SJCRH30 (cell line): ENCODE measurements at places on chromosomes 12 and 14.

DNA sequence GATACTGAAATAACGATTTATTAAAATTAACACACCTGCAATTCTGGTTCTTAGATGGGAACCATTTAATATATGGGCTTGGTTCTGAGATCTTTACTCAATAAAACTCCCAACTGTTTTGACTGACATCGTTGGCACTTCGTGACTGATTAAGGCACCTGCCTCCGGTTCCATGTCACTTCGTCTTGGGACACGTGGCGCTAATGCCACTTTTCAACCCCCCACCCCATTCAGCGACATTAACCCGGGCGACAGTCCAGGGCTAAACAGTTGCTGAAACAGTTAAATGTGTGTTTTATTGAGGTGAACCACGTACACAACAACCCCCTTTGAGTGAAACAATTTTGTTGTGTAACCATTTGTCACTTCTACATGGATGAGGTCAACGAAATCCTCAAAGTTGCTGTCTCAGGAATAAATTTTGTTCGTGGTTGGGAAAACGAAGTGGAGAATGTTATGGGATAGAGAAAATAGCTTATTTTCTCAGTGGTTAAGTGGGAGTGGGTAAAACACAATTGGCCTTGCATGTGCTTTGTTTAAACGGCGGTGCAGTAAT, 9.9 kb upstream of the SLC38A2 start:
- DNase-seq: peak; percentile 32

- peak; percentile 35 for DNase-seq
Measured at GRCh38 chr12:72271451-72272090, 599 bp upstream of the TRHDE start.

GRCh38 chr12:95418142-95418541, 55.8 kb upstream of the METAP2 start:
- DNase-seq: peak; percentile 79

- DNase-seq: no peak
Measured at GRCh38 chr14:56087671-56088471, 30.3 kb upstream of the PELI2 start.

GRCh38 chr12:93663006-93663728, 14.0 kb upstream of the CRADD start:
- DNase-seq: no peak

GRCh38 chr14:62674563-62675237, 370.6 kb downstream of the KCNH5 start:
- DNase-seq: no peak

- DNase-seq: no peak
Measured at GRCh38 chr14:72755766-72756165, 138.1 kb downstream of the DPF3 start.

DNA sequence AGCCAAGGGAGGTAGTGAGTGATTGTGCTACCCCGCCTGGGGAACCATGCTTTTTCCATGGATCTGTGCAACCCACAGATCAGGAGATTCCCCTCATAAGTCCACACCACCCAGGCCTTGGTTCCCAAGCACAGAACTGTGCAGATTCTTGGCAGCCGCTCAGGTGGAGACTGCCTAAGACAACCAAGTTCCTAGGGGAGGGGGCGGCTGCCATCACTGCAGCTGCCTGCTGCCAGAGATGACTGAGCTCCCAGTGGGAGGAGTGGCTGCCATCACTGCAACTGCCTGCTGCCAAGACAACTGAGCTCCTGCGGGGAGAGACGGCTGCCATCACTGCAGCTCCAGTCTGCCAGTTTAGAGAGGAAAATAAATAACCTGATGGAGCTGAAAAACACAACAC, 138.3 kb upstream of the GARIN2 start:
- no peak for DNase-seq

DNA sequence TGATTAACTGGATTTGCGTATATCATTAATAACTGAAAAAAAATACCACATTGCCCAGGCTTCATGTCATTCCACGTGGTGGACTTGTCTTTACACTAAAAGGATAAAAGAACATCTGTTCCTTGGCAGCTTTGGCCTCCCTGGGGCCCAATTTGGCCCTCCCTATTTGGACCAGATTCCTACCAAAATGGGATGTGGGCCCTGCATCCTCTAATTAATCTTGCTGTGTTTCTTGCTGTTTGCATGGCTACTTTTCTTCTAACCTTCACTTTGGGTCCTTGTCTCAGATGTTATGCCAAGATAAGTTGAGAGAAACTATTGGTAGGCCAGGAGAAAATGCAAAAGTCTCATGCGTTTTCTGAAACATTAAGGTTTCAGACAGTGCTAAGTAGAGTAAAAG, 57.5 kb downstream of the PTHLH start:
- no peak for DNase-seq

DNA sequence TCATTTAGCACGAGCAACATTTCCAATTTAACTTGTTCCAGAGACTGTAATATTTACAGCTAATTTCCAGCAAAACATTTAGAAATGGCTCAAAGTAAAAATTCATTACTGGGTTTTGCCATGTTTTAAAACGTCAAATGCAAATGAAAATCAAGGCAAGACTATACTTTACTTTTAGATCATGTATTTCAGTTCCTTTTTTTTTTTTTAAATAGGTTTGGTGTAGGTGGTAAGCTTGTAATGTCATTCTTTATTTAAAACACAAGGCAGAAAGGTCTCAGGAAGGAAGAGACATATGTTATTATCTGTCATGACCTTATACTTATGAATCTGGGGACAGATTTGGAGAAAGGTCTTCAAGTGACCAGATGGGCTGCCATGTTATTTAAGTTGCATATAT, 54.1 kb downstream of the GRIP1 start:
- no peak for DNase-seq

GRCh38 chr12:46627686-46628085, 198.1 kb downstream of the SLC38A4 start:
- no peak for DNase-seq

DNA sequence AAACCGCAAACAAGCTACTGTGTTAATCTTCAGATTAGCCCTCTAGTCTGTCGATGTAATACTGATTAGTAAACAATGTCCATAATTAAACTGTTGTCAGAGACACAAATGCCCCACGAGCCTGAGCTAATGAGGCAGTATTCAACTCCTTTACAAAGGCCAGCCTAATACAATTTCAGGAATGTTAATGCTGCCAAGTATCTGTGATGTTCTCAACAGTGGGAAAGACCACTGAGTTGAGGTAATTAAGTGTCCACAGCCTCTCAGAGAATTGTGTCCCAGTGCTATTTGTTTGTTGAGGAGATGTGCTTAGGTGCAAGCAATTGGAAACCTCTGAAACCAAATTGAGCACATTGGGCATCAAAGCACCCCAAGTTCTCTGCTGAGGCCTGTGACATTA, 139.4 kb upstream of the CDKN3 start:
- no peak for DNase-seq

DNA sequence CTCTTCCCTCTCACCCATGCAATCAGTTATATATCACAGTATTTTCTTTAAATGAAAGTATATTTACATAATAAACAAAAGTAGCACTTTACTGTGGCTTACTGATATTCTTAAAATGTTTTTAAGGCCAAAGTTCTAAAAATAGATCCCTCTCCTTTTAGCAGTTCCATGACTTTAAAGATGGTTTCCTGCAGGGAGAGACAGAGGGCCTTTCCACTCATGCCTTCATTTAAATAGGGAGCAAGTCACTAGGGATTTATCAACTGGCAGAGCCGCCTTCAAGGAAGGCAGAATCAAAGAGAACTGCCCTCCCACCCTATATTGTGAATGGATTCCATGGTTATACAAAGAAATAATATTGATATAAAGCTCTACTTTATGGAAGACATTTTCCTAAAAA, 55.5 kb downstream of the DUSP16 start:
- no peak for DNase-seq

GRCh38 chr14:32545095-32545494, 216.0 kb downstream of the AKAP6 start:
- no peak for DNase-seq

DNA sequence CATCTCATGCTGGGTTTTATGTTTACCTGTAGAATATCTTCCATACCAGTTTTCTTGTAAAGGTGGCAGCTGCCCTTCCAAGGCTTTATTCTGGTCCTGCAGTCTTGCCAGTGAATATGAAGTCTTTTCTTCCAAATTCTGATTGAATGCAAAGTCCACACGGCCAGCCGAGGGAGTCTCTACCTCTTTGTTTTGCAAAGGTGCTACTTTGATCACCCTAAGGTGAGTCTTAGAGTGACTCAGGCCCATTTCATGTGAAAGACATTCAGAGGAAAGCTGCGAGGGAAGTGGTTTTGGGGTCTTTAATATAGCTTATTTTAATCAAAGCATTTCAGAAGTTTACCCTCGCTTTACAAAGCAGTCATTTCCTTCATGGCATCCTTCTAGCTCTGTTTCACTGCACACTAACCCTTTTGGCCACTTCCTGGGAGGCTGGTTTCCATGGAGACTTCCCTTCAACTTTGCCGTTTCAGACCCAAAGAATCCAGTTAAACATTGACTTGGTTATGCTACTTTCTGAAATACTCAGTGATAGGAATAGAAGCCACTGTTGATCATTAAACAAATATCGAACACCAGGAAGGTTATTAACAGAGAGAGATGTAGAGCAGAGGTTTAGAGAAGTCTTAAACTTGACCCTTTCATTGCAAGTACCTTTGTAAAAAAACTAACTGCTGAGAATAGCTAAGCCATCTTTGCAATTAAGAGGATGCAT, at the start of gene CCDC198:
TSS of gene CCDC198 (minus strand) at position 391 of the 715 bp plus-strand sequence. CDS start at position 249, 142 bp downstream.
- DNase-seq: no peak

DNA sequence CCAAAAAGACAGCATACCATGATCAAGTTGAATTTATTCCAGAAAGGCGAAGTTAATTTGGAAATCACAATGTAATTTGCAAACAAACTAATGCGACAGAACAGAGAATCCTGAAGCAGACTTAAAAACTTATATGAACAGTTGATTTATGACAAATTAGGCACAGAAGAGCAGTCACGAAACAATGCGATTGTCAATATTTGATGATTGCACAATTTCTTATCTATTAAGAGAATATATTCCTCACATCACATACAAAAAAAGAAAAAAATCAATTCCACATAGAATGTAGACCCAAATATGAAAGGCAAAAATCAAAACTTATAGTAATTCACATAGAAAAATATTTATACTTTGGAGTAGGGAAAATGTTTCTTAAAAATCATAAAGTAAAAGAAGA, 28.9 kb downstream of the COX16 start:
- DNase-seq: no peak

DNA sequence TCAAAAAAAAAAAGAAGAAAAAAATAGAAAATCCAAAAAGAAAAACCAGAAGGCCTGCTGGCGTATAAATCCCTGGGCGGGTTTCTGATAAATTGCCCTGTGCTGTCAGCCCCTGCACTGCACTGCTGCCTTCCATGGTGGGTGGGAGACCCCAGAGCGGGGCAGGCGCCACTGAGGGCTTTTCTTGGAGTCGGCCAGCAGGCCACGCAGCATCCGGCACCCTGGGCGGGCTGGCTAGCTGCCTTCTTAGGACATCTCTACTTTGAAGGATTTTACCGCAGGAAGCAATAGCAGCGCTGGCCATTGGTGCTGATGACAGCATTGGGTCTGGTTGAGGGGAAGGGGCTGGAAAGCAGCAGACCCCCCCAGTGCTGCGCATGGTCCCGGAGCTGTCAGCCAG, 29.1 kb downstream of the IL31 start:
- DNase-seq: no peak

- DNase-seq: no peak
Measured at GRCh38 chr14:99803803-99804202, 10.6 kb downstream of the EML1 start.

DNA sequence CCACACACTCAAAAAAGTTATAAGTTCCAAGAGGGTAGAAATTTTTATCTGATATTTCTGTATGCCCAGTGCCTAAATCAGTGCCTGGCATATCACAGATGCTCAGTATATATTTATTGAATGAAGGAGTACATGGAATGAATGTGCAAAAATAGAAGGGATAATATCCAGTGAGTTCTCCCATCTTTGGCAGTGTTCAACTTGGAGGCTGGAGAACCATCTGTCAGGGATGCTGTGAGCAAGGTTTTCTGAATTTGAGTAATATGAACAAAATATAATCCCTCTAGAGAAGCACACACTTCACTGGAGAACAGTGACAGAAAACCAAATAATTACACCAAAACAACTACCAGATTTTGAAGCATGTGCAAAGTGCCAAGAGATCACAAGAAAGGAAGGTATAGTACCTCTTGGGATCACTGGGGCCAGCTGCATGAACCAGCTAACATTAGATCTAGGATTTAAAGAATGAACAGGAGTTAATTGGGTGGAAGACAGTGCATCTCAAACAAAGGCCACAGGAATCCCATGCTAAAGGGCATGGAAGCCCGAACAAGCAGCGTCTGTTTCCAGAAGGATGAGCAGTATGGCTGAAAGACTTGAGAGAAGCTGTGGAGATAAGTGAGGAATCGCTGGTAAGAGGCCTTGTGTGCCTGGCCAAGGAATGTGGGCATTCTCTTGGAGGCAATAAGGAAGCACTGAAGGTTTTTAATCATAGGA, 11.5 kb downstream of the SLC8A3 start:
- DNase-seq: no peak

- no peak for DNase-seq
Measured at GRCh38 chr12:46212108-46212982, 56.5 kb downstream of the SLC38A1 start.

GRCh38 chr12:121223292-121224285, 13.7 kb downstream of the P2RX4 start:
- no peak for DNase-seq

- no peak for DNase-seq
Measured at GRCh38 chr12:40969796-40970195, 218.3 kb upstream of the PDZRN4 start.

DNA sequence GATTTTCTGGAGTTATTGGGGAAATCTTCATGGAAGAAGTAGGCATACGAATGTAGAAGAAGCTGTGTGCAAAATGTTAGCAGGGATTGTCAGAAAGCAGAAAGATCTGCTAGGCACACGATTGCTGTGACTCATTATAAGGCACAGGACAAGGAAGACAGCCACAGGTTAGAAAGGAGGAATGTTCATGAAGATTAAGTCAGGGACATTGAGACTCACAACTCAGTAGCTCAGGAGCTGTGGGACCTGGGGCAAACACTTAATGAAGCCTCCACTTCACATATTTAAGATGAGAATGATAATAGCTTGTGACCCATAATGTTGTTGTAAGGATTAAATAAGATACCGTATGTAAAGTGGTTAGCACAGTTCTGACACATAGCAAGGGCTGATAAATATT, 26.6 kb upstream of the RTRAF start:
- DNase-seq: no peak

DNA sequence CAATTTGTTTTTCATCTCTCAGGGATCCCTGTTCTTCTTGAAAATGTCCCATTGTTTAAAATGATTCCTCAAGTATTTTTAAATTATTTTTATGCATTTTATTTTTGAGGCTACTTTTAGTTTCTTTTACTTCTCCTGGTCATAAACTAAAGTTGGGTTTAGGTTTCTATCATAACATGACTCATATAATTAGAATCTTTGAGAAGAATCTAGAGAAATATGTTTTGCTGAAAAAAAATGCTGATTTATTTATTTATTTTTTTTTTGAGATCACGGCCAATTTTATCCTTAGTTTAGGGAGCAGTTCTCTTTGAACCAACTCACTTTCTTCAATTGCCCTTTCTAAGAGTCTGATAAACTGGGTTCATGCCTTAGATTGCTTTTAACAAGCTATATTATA, 1157.1 kb downstream of the BCL11B start:
- DNase-seq: no peak
